ENCODE measurements at places on chromosomes 3 and 15.

DNA sequence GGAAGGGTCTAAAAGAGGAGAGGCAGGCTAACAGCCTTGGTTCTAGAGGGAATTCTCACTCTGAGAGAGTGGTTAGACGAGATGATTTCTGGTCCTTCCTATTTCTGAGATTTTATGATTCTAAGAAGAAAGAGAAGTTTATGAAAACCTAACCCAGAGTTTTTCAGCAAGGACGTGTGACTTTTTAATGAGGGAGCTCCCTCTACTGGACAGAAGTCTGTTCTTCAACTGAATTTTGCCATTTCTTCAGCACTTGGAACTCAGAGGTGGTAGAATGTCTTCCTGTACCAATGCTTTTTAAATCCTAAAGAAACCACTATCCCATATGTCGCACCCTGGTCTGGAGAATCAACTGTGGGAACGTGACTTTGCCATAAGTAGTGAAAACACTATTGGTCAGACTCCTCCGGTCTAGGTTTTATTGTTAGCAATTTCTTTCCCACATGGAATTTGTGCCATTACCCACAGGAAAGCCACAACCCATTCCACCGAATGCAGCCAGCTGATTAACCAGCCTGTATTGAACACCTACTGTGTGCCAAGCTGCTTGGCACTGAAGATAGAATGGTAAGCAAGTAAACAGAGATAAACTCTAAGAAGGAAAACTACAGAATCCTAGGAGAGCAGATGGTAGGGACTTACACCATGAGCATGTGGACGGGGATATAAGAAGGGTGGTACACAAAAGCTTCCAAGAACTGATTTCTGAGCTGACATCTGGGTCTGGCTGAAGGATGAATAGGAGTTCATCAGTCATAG, 199.5 kb upstream of the LMCD1 start:
- DNase-seq: peak; percentile 19

DNA sequence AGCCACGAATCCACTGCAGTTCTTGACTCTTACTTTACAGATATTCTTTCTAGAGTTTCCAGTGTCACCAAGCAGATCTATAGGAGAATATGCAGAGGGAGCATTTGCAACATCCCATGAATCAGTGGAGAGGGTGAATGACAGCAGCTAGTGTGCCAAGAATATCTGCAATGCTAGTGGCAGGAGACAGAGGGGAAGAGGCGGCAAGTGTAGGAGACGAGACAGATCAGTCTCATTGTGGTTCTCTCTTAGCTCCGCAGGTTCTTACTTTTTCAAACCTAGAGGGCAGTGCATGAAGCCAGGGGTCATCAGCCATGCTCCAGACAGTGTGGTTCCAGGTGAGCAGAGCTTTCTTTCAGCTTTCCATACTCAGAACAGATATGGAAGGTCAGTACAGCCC, 744 bp downstream of the ZNF619 start:
- no peak for DNase-seq

- no peak for DNase-seq
Measured at GRCh38 chr3:69209413-69209812, 87.0 kb upstream of the LMOD3 start.

DNA sequence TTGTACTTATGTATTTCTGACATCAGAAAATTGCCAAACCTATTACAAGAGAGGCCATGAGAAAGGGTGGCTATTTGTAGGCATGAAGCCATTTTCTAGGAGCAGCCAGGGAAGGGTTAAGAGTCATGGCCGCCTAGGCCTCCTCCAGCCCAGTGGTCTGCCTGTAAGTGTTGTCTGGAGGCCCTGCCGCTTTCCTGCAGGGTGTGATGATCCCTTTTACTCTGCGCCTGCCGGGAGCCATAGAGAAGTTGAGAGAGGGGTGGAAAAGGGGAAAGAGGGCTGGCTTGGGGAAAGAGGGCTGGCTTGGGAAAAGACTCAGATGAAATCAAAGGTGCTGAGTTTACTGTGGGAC, 29.1 kb upstream of the KCTD6 start:
- no peak for DNase-seq

DNA sequence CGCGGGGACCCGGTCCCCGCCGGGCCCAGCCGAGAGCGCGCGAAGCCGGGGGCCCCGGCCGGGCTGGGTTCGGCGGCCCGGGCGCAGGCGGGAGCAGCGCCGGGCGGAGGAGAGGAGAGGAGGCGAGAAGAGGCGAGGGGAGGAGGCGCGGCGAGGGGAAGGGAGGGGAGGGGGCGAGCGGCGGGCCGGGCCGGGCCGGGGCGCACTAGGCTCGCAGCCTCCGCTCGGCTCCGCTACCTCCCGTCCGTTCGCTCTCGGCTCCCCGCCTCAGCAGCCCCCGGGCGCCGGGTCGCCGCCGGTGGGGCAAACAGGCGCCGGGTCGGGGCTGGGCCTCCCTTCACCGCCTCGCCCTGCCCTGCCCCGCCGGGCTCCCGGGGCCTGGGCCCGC, 351 bp downstream of the INSYN1 start:
- DNase-seq: no peak

- DNase-seq: no peak
Measured at GRCh38 chr3:123526474-123526873, 58.4 kb downstream of the HACD2 start.

GRCh38 chr15:80852676-80853075, 73.5 kb downstream of the CEMIP start:
- no peak for DNase-seq

- no peak for DNase-seq
Measured at GRCh38 chr3:144403040-144403457, 431.4 kb downstream of the DIPK2A start.

GRCh38 chr3:156608601-156609514, 53.9 kb upstream of the SSR3 start:
- no peak for DNase-seq

GRCh38 chr15:45106002-45106790, 7.8 kb downstream of the DUOX2 start:
- DNase-seq: no peak

DNA sequence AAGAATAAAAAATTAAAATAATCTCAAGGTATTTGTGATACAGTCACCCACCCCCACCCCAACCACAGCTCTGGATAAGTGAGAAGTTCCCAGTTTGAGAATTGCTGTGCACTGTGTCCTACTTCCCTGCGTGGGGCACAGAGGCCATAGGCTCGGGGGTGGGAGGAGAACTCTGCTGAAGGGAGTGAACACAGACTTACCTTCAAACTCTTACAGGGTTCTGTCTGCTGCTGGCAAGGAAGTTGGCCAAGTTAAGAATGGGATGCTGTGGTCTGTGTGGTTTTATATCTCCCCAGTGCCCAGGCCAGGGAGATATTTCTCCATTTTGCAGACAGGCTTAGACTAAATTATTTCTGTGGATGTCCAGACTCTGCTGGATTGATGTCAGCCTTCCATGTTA, 37.6 kb downstream of the SPTSSB start:
- no peak for DNase-seq

DNA sequence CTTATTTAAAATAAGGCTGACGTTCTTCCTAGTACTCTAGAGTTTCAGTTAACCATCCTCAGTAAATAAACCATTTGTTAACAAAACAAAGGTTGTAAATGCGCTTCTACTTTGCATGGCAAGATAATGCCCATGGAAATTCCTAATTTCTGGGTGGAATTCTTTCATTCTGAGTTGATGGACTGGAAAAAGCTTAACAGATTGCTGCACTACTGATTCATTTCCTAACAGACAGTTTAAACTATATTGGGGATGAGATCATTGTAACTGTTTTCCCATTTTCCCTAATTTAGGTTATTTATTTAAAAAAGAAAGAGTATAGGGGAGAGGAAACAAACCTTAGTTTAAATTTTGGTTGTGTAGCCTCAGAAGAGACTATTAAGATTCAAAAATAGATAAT, 342.2 kb downstream of the NLGN1 start:
- DNase-seq: no peak

Data from left renal cortex interstitium (tissue), 4 donors.